Substantia nigra (tissue), 51 donors: ENCODE measurements at places on chromosomes 12 and 14.

- DNase-seq, result no peak
Measured at GRCh38 chr14:105336477-105337287, 22.1 kb downstream of the PACS2 start.

GRCh38 chr14:99601361-99601831 is 2.6 kb downstream of the CCDC85C start:
- no peak for DNase-seq

GRCh38 chr12:116551952-116552772 is 7.0 kb upstream of the MAP1LC3B2 start:
- DNase-seq, result no peak

DNA sequence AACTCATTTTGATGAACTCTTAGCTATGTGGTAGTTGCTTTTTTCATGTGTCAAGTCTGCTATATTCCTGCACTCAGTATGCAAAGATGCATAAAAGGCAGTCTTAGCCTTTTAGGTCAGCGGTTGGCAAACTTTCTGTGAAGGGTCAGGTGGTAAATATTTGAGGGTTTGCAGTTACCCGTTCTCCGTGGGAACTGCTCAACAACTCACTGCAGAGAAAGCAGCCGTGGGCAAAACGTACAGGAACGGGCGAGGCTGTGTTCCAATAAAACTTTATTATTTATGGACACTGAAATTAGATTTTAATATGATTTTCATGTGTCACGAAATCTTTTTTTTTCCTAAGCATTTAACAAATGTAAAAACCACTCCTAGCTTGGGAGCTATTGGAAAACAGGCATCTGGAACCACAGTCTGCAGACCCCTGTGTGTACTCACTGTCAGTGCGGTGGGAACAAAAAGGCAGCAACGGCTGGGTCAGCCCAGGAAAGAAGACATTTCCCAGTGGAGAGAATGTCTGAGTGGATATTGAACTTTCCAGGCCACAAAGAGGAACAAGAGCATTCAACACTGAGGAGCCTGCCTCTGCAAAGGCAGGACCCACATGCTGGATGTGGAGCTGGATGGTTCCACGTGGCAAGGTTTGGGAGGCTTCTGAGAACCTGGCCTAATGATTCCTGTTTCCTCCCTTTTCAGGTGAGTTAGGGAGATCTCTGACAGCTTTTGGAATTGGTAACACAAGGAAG is 3.5 kb upstream of the ACACB start:
- DNase-seq, result no peak

GRCh38 chr14:99772371-99773283 is 20.6 kb upstream of the EML1 start:
- DNase-seq, result no peak

GRCh38 chr14:104423701-104424405 is 155.7 kb upstream of the C14orf180 start:
- no peak for DNase-seq

DNA sequence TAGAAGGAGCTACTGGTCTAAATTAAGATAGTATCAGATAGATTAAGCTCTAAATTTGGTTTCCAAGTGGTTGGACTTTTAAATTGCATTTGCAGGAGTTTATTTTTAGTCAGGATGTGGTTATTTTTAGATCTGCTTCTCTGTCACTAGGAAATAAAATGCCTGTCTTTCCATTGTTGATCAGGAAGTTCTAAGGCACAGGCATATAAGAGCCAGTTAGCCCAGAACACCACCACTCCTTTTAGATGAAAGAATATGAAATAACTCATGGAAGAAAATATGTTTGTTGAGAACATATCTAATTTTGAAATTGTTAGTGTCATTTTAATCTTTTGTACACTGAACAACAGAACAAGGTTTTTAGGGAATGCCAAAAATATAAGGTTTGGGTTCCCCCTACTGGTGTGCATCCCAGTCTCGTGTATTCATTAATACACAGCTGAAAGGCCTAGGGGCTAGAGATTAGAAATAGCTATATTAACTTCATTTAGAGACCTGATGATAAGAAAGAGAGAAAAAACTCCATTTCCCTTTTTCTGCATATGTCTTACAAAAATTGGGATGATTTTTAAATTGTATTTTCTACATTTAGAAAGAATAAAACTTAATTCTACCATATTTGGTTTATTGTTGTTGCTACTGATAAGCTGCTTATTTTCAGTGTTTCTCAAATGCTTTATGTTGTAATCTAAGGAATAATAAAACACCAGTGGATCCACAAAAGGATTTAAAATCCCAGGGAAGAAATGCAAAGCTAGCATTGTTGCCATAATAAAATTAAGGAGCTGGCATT is 67.2 kb downstream of the RIC8B start:
- DNase-seq, result peak; percentile 17

DNA sequence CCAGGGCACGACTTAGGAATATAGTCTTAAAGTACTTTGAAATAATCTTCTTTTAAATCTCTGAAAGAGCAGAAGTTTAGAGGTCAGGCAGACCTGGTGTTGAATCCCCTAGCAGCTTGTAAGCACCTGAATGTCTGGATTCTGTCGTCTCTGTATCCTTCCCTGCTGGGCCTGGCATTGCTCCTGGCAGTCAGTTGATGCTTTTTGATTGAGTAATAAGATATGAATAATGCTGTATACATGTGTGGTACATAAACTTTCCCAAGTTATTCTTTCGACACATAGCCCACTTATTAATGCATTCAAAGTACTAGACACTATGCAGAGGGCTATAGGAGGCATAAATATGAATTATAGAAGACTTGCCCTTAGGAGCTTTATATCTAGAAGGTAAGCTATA is 31.4 kb downstream of the EVL start:
- DNase-seq, result no peak

DNA sequence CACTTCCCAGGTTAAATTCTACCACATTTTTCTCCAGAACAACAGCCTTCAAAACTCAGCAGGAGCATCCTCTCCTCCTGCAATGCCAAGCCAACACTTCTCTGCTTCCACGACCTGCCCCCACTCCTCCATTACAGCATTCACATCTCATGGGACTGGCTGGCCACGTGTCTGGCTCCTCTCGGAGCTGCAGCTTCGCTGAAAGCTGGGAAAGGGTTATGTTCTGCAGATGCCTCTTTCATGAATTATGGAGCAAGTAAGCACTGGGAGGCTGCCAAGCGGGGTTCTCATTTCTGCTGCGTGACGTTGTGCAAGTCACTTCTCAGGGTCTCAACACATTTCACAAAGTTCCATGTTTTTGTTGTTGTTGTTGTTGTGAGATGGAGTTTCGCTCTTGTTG is 142.2 kb upstream of the RFLNA start:
- no peak for DNase-seq

- no peak for DNase-seq
Measured at GRCh38 chr12:24697769-24698168, 251.1 kb downstream of the BCAT1 start.

GRCh38 chr14:59998564-59998963 is 78.6 kb downstream of the LRRC9 start:
- no peak for DNase-seq

DNA sequence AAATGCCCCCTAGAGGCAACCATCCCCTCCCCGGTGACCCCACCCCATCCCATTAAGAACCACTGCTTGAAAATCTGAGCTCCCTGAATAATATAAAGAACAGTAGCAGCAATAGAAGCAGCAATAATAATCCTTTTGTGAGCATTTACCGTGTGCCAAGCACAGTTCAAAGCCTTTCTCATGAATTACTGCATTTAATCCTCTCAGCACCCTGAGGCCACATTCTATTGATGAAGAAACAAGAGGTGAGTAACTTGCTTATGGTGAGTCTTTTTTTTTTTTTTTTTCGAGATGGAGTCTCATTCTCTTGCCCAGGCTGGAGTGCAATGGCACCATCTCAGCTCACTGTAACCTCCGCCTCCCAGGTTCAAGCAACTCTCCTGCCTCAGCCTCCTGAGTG is 65.0 kb downstream of the KCNK10 start:
- no peak for DNase-seq

GRCh38 chr12:58211211-58211610 is 269.8 kb downstream of the ATP23 start:
- no peak for DNase-seq

GRCh38 chr14:43019826-43020225 is 1413.2 kb downstream of the LRFN5 start:
- DNase-seq, result no peak

GRCh38 chr14:77043177-77043983 is 14.9 kb upstream of the IRF2BPL start:
- DNase-seq, result peak; percentile 67

GRCh38 chr14:32565256-32565655 is 236.2 kb downstream of the AKAP6 start:
- no peak for DNase-seq

DNA sequence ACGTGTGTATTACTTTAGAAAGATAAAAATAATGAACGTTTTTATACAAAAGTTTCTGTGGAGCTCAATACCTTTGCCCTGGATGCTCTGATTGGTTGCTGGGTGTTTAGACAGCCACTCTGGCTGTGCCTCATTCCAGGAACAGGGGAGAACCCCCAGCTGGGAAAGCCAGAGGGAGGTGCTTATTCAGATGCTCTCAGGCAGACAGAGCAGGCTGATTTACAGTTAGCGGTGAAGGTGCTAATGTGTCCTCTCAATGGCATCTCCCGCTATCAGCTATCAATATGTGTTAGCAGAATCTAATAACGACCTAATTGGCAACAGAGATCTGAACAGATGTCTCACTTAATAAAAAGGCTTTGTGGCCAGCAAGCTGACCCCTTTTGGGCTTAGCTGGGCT is 402.3 kb downstream of the NUAK1 start:
- DNase-seq, result no peak

DNA sequence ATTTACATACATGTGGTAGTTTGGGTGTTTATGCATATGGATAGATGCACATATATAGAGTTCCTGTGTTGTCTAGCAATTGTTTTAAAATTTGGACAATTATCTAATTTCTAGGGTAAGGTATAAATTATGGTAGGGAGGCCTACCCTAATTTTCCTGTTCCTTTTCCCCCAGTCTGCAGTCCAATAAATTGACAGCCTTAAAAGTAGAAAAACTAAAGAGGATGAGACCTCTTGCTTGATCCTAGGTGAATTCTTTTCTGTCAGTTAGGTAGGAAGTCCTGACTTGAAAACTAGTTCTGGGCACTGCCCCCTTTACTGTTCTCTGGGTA is 2.1 kb upstream of the CDKN1B start:
- no peak for DNase-seq

DNA sequence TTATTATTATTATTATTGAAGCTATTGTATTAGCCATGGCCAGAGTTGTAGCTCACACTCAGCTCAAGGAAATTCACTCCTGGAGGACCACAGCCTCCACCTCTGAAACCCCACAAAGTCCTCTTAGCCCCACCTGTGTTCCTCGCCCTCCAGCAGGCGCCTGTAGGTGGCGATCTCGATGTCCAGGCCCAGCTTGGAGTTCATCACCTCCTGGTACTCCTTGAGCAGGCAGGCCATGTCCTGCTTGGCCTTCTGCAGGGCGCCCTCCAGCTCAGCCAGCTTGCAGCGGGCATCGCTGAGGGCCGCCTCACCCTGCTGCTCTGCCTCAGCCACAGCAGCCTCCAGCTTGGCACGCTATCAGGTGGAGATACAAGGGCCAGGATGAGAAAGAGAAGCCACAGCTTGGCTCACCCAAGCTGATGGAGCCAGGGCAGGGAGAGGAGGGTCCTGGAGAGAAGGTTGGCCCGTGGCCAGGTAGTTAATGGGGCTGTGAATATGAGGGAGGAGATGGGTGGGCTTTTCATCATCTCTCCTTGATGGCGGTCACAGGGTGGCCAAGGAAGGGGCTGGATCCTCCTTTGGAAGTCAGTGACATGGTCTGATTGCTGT is 5.1 kb downstream of the KRT85 start:
- no peak for DNase-seq

DNA sequence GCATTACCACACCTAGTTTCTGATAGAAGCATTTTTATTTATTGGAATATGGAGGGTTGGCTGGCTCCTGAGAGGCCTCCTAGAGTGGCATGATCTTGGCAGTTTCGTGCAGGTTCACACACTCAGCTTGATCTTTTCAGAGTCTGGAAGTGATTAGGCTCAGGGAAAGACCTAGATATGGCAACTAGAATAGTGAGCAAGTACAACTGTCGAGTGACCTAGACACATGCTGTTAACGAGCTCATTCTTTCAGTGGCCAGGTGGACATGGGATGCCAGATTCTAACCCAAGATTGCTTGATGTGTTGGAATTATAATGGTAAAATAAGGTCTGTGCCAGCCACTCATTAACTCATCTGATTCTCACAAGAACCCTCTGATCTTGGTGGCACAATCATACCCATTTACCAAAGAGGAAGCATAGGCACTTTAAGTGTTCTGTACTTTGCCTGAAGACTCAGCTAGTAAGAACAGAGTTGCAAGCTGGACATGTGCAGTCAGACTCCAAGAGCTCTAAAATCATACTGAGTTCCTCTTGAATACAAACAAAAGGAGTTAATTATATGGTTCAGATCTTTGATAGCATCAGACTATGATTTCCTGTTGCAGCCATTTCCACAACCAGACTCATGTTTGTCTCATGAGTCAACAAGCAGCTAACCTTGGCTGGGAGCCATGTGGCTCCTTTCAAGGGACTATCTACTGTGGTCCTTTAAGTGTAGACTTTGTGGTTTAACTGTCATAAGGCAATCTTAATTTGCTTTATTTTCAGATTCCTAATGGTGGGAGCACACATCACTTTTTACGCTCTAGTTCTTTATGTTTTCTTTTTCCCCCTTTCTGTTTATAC is 144.2 kb downstream of the PLEKHA5 start:
- no peak for DNase-seq

GRCh38 chr14:66944872-66945271 is 244.4 kb upstream of the GARIN2 start:
- no peak for DNase-seq
